D341Med (cell line): ENCODE measurements at places on chromosomes 3 and 15.

DNA sequence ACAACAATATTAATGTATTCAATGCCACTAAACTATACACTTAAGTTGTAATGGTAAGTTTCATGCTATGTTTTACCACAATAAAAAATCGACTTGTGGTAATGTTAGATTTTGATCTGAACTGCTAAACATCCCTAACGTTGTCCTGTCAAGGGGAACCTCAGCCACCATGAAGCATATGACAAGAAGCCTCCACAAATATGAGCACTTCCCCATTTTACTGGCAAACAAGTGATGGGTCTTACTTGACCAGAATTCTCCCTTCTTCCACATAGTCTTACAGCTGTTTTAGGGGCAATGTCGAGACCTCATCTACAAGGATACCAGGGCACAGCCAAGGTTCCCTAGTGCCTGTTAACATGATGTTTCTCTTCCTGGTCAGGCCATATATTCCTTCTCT is 124.2 kb upstream of the ABI3BP start:
- no peak for DNase-seq

DNA sequence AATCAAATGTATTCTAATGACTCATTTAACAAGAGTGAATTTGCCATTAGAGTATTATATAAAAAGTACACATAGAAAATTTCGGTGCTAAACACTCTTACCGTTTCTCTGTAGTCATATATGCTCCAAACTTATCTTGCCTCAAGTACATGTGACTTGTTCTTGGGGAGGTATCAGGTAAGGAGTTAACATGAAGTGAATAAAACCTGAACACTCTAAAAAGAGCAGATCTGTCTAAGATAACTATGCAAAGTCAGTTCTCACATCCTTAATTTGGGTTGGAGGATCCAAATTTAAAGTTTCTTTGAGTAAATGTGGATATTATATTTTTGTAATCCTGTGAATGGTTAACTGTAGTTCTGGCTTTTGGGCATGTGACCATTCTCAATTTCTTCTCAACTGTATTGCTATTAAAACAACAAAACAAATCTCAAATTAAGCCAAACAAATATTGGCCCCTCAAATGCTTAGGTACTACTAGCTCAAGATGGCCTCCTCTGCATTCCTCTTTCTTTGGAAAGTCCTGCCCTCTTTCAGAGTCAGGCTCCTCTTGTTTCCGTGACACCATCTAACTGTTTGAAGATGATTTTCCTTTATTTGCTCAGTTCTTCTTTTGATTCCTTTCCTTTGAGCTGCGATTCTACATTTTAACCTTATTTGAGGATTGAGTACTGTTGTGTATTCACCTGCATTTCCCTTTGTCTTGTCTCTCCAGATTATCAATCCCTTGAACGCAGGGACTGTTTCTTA is 4.2 kb downstream of the EDEM1 start:
- no peak for DNase-seq

GRCh38 chr15:67017311-67017710 is 48.1 kb upstream of the SMAD3 start:
- no peak for DNase-seq

DNA sequence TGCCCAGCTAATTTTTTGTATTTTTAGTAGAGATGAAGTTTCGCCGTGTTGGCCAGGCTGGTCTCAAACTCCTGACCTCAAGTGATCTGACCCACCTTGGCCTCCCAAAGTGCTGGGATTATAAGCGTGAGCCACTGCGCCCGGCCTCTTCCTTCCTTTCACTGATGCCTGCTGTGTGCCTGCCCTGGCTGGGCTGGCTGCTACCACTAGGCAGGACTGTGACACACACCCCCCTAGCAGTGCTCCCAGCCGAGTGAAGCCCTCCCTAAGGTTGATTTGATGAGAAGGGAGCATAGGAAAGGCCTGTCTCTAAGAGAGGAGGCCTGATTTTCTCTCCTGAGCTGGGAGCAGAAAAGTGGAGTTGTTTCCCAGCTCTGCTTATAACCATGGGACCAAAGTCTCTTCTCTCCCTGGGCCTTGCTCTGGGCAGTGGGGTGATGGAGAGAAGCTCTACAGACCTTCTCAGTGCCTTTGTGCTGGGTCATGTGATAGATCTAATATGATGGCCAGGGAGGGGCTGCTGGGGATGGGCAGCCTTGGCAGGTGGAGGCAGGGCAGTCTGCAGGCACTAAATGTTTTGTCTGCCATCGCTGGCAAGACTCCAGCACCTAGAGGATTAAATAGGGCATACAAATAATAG is 20.1 kb upstream of the SFMBT1 start:
- peak; percentile 25 for DNase-seq

GRCh38 chr3:49689046-49689907 is at the start of the genes MST1 and RNF123:
Gene MST1, minus strand, starts transcription at chr3:49689474. Its CDS starts 783 bp downstream, at chr3:49688691.
Gene RNF123, plus strand, starts transcription at chr3:49689557. Its CDS starts 1,609 bp downstream, at chr3:49691166.
- DNase-seq, result peak; percentile 97

- no peak for DNase-seq
Measured at GRCh38 chr3:65817553-65818126, 221.1 kb downstream of the MAGI1 start.

DNA sequence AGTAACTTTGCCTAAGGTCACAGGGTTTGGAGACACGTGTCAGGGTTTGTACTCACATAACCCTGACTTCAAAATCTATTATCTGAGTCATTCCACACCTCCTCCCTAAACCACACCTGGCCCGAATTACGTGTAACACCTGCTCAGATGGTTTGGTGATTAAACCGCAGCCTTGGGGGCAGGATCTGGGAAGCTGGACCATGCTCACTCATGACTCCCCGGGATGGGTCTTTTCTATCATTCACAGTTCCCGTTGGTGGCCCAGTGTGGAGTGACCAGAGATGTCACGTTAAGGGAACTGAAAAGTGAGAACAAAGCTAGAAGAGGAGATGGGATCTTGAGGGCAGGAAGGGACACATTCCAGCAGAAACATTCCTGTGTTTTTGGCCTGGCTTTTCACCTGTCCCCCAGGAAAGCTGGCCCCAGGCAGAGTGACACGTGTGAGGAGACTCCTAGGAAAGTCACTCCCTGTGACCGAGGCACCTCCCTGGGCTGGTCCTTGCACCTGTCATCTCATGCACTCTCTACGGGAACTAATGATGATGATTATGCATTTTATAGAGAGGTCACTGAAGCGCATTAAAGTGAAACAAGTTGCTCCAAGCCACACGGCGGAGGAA is 75.4 kb upstream of the POMGNT2 start:
- DNase-seq, result no peak

DNA sequence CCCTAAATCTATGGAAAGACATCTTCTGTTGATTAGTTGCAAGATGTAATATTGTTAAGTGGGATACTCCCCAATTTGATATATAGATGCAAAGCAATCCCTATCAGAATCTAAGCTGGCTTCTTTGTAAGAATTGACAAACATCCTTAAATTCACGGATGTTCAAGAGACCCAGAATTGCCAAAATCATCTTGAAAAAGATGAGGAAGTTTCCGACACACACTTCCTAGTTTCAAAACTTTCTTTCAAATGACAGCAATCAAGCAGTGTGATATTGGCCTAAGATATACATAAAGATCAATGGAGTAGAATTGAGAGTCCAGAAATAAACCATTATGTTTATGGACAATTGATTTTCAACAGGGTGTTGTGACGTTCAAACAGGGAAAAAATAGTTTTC is 383.6 kb downstream of the LPP start:
- no peak for DNase-seq

- no peak for DNase-seq
Measured at GRCh38 chr3:115228266-115228665, 81.2 kb upstream of the ZBTB20 start.

- DNase-seq, result no peak
Measured at GRCh38 chr15:78170848-78171773, 21.9 kb downstream of the IDH3A start.

- DNase-seq, result no peak
Measured at GRCh38 chr3:102179326-102180177, 255.3 kb upstream of the ZPLD1 start.

GRCh38 chr3:74537164-74537563 is 77.3 kb downstream of the CNTN3 start:
- DNase-seq, result no peak

GRCh38 chr3:41236228-41236627 is 36.9 kb downstream of the CTNNB1 start:
- no peak for DNase-seq

GRCh38 chr15:38148471-38148870 is 104.2 kb upstream of the SPRED1 start:
- no peak for DNase-seq

GRCh38 chr15:76565366-76565765 is 228.8 kb downstream of the ISL2 start:
- DNase-seq, result no peak

GRCh38 chr3:190617185-190617584 is 103.3 kb downstream of the IL1RAP start:
- DNase-seq, result no peak

DNA sequence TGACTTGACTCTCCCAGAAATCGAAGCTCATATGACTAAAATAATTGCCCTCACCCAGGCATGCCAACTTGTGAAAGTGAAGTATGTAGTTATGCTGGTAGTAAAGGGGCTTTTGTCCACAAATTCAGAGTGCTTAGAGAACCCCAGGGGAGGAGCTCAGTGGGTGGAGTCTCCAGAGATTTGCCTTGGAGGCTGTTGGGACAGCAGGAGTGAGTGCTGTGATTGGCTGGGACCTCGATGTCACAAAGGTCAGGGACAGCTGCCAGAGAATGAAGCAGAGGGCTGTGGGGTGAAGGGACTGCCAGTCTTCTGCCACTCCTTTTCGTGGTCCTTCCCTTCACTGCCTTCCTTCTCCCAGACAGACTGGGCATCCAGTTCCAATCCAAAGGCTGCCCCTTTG is 49.8 kb downstream of the ZNF445 start:
- no peak for DNase-seq

DNA sequence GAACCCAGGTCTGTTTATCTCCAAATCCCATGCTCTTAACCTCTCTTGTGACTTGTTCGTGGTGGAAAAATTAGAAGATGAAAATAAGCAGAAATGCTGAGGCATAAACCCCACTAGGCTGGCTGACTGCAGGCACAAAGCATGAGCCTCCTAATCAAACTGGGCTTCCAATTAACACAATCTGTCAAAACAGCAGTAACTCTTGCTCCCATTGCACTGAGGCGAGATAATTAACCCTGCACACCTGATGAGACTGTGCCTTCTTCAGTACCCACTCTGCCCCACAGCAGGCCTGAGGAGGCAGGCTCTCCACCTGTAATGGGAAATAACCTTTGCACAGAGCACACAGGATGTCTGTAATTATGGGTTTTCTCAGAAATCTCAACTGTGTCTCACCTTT is 284.4 kb upstream of the WNT5A start:
- no peak for DNase-seq

DNA sequence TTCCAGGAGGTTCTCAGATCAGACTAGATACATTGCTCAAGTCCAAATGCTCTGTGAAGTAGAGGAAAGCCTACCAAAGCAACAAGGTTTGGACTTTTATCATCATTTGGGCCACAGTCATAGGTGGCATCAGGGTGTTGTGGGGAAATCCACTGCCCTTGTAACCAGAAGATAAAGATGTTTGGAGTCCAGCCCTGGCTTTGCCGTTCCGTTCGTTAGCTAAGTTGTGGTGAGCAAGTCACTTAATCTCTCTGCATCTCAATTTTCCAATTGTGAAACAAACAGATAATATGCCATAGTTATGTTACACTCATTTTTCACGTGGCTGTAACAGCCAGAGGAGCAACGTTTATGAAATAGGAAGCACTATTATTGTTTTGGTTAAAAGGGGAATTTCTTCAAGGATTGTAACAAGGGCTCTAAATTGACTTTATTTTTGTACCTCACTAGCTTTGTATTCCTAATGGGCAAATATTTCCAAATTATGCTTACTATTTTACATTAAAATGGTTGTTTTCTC is 125.6 kb downstream of the CD47 start:
- no peak for DNase-seq

DNA sequence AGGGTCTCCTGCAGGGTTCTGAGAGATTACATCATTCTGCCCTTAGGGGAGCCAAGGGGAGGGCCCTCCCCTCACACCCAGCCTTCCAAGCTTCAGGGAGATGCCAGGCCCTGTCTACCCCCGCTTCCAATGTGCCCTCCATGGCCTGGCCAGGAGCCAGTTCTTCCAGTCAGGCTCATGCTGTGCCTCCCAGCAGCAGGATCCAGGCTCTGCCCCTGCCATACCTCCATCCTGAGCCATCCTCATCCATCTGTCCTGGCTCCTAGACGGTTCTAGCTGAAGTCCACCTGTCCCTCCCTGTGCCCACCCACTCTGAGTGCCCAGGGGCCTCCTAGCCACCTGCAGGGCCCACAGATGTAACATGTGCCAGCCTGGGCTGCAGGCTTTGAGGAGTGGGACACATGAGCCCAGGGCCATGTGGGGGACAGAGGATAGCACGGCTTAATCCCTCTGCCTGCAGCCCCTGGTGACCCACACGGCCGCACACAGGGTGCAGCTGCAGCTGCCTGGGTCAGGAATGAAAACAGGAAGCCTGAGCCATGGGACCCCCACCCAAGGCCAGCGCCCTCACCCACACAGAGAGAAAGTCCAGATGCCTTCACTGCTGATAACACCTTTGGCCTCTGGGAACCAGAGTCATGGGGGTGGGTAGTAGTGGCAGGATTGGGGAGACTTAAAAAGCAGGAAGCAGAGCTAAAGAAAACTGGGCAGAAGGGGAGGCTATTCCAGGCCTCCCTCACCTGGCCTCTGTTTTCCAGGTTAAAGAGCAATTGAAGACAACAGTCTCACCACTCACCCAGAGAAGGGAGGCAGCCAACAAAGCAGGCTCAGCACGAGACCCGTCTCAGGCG is 11.8 kb downstream of the PLCD1 start:
- DNase-seq, result no peak

DNA sequence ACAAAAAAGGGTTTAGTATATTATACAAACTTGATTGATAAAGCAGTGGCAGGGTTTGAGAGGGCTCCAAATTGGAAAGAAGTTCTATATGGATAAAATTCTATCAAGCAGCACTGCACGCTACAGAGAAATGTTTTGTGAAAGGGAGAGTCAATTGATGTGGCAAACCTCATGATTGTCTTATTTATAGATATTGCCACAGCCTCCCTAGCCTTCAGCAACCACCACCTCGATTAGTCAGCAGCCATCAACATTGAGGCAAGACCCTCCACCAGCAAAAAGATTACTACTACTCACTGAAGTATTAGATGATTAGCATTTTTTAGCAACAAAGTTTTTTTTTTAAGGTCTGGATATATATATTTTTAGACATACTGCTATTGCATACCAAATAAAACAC is 296.7 kb downstream of the CHST2 start:
- no peak for DNase-seq

GRCh38 chr15:70910958-70911357 is 18.3 kb downstream of the LRRC49 start:
- DNase-seq, result no peak

DNA sequence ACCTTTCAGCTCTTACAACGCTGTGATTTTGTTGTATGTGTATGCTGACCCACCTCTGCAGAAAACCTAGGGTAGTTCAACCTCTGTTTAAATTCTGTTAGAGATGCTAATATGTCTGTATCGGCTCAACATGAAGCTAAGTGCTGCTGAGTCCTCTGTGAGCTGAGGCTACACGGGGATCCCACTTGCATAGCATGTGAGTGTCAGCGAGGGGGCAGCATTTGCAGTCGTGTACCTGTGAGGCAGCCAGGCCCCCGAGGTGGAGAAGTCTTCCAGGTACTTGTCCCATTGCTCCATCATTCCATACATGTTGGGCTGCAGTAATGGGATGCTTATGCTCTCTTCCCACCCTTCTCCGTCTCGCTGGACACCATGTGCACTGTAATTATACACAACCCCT is 3.7 kb downstream of the MKRN2OS start:
- peak; percentile 61 for DNase-seq
